ENCODE measurements at places on chromosomes 1 and 21.

DNA sequence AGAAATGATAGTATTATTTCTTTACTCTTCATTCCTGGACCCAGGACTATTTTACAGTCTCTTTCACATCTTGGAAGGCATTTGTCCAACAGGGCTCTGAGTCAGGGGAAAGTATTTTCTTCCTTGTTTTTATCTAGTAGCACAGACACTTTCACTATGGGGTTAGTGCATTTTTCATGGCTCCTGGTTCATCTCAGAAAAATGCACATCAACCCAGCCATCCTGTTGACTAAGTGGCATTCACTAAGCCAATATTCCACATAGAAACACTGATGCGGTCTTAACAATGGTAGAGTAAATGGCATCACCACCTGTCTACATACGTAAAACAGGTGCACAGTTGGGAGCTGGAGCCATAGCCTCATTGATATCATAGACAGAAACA, 87.4 kb upstream of the C1orf21 start:
- no peak for DNase-seq

DNA sequence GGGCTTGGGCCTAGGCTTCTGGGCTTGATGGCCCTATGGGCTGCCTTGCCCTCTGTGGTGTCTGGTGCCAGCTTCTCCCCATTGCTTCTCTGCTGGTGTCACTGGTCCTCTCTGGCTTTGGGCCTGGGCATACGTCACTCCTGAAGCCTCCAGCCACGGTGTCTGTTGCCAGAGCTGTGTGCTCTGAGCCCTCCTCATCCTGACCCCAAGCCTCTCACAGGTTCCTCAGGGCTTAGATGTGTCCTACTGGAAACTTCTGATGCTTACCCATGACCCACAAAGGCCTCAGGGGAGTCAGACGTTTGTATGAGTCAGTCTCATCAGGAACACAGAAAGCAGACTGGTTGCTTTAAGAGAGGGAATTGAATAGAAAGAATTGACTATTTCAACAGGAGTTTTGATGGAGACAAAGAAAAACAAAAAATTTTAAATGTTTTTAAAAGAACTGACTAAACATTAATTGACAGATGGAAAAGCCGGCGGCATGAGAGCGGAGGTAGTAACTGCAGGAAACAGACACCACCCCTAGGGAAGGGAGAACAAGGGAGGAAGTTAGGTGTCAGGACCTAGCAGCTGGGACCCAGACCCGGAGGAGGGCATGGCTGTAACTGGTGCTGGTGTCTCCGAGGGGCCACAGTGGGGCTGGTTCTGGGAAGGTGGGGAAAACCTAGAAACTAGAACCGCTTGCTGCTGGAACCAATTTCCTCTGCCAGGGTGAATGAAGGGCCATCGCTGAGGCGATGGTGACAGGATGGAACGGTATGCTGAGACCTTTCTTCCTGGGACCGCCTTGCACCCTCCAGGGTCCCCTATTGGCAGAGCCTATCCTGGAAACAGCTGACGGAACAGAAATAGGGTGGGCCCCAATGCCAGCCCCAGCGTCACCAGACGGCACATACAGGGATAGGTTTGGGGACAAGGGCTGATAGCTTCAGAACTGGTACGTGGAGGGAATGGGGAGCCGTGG, 40.0 kb upstream of the CITED4 start:
- peak; percentile 51 for DNase-seq

GRCh38 chr1:8337776-8338525, 20.0 kb downstream of the SLC45A1 start:
- no peak for DNase-seq

GRCh38 chr1:19651141-19651737, 7.1 kb downstream of the NBL1 start:
- DNase-seq = no peak

- DNase-seq = no peak
Measured at GRCh38 chr1:167734841-167735240, 13.1 kb downstream of the MPZL1 start.

GRCh38 chr1:170530972-170531757, 801 bp upstream of the GORAB start:
- DNase-seq = no peak

DNA sequence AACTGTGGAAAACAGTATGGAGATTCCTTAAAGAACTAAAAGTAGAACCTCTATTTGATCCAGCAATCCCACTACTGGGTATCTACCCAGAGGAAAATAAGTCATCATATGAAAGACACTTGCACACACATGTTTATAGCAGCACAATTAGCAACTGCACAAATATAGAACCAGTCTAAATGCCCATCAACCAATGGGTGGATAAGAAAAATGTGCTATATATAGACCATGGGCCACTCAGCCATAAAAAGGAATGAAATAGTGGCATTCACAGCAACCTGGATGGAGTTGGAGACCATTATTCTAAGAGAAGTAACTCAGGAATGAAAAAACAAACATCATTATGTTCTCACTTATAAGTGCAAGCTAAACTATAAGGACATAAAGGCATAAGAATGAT, 105.0 kb upstream of the PGBD5 start:
- no peak for DNase-seq

- DNase-seq = no peak
Measured at GRCh38 chr1:95780836-95781235, 546.8 kb downstream of the RWDD3 start.

DNA sequence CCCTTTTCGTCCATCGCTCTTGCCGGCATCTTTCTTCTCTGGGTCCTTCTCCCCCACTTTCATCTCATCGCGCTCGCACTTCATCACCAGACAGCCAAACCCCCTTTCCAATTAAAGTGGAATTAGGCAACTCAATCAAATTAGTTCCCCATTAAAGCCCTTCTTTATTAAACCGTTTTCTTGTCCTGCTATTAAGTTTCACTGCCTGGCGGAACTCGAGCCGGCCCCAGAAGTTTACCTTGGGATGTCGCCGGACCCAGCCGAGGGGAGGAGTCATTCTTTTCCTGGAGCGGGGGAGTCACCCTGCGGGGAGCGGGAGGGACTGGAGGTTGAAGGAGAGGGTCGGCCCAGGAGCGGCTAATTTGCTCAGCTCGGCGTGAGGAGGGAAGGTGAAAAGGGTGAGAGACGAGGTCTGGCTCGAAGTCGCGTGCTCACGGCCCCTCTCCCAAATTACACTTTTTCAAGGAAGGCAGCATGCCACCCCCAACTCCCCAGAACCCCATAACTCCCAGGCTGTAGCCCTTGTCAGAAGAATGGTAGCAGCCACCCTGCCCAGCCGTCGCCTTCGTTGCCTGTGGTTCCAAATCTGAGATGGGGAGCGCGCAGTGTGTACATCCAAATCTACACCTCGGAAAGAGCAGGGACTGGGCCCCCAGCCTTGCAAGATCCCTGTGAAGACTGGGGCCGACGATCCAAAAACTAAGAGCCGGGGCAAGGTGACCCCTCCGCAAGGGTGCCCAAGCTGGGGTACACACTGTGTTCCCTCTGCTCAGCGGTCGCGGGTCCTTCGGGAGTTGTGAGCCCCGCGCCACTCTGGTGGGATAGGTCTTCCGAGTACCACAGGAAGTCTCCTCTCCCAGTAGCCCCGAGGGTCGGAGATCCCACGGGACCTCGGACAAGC, 6.4 kb downstream of the DMRTA2 start:
- no peak for DNase-seq

- peak; percentile 65 for DNase-seq
Measured at GRCh38 chr1:159900086-159900680, at the start of gene CFAP45. Gene CFAP45, minus strand, starts transcription at chr1:159900165. Its CDS starts 67 bp downstream, at chr1:159900098.

GRCh38 chr1:234734412-234734835, 124.4 kb upstream of the IRF2BP2 start:
- no peak for DNase-seq

- DNase-seq = no peak
Measured at GRCh38 chr21:45828580-45829570, 152.7 kb upstream of the COL6A1 start.

DNA sequence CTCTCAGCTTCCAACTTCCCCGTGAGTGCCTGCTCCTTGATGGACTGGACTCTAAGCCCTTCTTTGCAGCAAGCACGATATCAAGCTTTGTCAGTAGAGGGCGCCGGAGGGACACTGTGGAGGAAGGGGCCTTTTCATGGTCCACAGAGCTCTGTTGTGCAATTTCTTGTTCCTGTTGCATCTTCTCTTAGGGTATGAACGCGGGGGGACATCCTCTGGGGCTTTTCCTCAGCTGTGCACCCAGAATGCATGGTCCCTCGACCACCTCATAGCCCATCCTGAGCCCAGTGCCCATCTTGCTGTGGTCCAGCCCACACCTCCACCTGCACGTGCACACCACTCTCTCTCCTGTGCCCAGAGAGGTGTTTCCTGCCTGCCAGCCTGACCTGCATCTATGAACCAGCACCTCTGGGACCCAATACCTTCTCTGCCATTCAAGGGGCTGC, 556.8 kb downstream of the PTPRU start:
- peak; percentile 22 for DNase-seq

DNA sequence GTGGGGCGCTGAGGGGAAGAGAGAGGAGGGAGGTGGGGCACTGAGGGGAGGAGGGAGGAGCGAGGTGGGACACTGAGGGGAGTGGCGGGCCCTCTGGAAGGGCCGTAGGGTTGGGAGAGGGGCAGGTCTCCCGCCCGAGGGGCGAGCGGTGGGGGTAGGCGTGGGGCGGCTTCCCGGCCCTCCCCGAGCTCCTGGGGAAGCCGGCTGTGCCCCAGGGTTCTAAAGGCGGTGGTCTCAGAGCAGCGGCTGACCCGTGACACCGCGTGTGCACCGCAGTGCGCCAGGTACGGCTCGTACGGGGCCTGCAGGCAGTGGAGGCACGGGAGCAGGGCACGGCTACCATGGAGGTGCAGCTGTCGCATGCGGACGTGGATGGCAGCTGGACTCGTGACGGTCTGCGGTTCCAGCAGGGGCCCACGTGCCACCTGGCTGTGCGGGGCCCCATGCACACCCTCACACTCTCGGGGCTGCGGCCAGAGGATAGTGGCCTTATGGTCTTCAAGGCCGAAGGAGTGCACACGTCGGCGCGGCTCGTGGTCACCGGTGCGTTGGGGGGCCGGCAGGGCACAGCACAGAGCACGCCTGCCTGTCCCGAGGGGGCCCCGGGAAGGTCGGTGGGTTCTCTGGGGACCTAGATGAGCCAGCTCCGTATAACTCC, 68.5 kb downstream of the OBSCN start:
- DNase-seq = peak; percentile 7

All from retinal pigment epithelial cell (primary cell).